CD8-positive, alpha-beta T cell (primary cell): ENCODE measurements at places on chromosomes 7 and 10.

DNA sequence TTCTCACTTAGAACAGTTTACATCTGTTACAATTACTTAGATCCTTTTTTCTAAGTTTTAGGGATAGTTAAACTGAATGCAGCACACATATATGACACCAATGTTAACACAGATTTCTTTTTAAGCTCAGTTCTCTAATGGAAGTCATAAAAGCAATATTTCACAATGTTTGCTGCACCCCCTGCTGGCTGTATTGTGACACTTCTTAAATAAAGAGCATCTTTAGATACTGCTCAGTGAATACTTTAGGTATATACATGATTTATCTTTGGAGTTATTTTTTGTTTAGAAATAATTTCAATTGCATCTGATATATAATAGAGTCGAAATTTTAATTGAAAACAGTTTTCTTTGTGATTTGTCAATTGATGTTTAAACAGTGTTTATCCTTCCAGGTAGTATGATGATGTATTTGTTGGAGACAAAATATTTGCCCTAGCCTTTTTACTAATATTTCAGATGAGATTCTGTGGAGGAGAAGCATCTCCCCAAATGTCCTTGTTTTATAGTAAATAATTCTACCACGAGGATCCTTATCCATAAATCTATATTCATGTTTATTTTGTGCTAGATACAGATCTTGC is 174.4 kb downstream of the ST7 start:
- DNase-seq, result no peak

DNA sequence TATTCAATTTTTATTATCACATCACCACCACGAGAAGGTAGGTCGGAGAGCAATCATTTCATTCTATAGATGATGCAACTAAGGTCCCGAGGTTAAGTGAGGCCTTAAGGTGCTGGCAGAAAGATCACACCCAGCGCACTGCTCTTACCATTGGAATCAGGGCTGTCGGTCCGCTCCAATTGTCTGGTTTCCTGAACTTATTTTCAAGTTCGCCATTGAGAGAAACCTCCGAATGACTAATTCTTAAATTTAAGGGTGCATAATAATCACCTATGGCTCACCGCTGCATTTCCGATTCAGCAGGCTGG is 625 bp upstream of the GSTO2 start:
- DNase-seq, result no peak

DNA sequence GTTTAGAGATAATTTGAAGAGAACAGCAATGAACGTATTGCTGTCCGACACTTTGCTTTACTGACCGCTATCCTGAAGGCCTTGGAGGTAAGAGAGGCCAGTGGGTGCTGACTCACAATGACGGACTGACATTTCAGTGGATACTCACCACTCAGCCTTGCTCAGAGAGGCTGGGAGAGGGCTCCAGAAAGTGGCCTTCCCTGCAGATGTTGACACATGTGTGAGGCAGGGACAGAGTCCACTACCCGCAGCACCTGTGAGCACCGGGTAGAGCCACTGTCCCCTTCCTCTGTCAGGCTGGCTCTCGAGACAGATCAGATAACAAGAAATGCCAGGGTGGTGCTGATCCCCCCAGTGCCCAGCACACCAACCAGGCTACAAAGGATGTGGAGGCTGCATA is 75.0 kb downstream of the GPR26 start:
- DNase-seq, result no peak

DNA sequence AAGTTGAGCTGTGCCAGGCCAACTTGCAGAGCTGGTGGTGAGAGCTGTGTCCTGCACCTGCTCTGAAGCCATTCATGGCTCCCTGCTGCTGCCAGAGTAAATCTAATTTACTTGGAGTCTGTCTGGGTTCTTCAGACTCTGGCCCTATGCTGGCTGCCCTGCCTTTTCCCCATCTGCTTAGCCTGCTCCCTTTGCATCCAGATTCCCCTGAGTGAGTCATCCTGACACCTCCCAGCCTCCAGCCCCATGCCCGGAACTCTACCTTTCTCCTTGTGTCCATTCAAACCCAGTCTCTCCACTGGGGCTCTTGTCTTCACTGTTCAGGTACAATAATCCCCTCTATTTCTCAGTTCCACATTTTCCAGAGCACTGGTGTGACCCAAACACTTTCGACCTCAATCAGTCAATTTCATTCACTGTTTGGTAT is 434.4 kb upstream of the ZMIZ1 start:
- DNase-seq, result no peak

DNA sequence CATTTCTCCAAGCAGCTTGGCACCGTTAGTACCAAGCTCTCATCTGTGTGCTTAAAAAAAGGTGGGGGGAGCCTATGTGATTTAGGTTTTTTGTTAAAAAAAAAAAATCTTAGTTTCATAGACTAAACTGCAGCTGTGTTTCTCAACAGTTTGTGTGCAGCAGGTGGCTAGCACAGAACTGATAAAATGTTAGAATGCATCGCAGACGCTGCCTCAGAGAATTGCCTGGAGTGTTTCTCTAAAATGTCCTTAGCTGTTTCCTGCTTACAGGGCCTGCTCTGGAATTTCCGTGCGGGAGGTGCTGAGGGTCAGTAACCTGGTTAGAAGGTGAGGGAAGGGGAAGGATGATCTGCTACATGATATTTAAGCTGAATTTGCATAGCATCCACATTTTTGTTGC is 268.9 kb downstream of the PLXDC2 start:
- DNase-seq, result no peak

DNA sequence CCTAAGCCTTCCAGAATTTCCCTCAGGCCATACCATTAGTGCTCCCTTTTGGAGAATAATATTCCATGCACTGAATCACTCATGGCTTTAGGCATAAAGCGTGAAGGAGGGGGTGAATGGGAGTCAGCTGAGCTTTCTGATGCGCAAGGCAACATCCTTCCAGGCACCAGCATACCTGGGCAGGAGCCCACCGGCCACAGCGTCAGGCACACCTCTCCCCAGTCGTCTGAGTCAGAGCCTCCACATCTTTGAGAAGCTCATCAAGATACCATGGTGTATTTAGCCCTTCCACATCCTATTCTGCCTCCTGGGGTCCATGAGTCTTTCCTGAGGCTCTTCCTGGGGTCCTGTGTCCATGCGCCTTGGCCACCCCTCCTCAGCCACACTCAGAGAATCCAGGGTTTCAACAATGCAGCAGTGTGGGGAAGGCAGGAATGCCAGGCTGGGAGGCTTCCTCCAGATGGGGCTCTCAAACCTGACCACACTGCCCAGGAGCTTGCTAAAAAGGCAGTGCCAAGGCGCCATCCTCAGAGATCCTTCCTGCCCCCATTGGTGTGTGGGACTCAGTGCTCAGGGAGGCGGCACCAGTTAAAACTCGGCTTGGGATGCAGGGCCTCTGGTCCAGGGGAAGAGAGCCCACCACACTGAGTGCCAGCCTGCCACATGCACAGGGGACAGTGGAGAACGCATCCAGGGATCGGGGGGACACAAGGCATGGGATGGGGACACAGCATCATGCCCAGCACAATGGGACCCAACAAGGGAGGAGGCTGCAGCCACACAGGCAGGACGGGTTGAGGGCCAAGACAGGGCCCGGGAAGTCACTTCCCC is 31.6 kb downstream of the RASGEF1A start:
- no peak for DNase-seq

DNA sequence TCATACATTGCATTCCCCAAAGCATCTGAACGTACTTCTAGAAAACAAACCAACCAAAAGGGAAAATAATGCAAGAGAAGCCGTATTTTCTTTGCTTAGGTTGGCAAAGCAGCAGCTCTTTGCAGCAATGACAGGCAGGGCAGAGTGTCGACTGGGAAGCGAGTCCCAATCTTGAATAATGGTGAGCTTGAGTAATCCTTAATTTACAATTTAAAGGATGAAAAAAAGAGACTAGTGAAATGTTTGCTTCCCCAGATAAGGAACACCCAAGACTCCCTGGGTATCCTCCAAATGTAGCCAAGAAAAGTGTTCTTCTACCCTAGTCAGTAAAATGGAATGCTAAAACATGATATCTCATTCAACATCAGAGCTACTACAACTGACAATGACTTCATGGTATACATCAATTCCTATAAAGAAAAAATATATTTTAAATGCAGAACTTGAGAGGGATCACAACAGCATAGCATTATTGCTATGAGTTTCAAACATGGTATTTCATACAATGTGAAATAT is 32.0 kb downstream of the GPAM start:
- DNase-seq, result no peak

GRCh38 chr10:58334817-58335305 is at the start of gene UBE2D1:
UBE2D1 (plus strand) TSS chr10:58335006; CDS start chr10:58335202, 196 bp downstream.
- DNase-seq, result peak; percentile 84

DNA sequence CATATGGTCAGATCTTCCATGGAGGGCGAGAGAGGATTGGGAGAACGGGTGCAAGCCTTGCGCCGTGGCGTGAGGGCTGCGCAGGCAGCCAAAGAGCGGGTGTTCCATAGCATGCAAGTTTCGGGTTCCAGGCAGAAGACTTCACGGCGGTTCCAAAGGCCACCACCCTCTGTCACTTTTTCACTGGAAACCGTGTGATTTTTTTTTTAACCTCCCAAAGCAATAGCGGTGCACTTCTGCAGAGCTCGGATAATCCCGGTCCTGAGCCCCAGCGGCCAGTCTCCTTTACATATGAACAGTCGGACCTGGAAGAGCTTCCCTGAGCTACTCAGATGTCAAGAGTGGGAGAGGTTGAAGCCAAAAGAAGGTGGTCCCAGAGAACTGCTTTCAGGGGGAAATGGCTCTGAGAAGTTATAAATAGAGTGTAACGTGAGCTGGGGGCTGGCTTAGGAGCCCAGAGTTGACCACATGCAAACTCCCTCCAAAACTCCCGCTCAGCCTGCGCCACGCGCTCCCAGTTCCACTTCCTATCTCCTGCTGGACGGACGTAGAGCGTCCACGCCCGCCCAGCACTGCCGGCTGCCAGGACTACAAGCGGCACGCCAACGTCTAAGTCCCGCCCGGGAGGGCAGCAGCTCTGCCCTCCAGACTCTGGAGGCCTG is at the start of gene MEOX2:
TSS of gene MEOX2 (minus strand) at position 389 of the 662 bp plus-strand sequence. CDS start at position 108, 281 bp downstream.
- no peak for DNase-seq

GRCh38 chr10:125097409-125098070 is 62.8 kb downstream of the CTBP2 start:
- no peak for DNase-seq

GRCh38 chr10:69061305-69062161 is 26.4 kb upstream of the SRGN start:
- peak; percentile 44 for DNase-seq

- no peak for DNase-seq
Measured at GRCh38 chr10:82234173-82234572, 359.2 kb downstream of the NRG3 start.

GRCh38 chr10:121956111-121957061 is 18.6 kb downstream of the NSMCE4A start:
- no peak for DNase-seq

- DNase-seq, result no peak
Measured at GRCh38 chr10:75682649-75683557, 251.5 kb downstream of the LRMDA start.

DNA sequence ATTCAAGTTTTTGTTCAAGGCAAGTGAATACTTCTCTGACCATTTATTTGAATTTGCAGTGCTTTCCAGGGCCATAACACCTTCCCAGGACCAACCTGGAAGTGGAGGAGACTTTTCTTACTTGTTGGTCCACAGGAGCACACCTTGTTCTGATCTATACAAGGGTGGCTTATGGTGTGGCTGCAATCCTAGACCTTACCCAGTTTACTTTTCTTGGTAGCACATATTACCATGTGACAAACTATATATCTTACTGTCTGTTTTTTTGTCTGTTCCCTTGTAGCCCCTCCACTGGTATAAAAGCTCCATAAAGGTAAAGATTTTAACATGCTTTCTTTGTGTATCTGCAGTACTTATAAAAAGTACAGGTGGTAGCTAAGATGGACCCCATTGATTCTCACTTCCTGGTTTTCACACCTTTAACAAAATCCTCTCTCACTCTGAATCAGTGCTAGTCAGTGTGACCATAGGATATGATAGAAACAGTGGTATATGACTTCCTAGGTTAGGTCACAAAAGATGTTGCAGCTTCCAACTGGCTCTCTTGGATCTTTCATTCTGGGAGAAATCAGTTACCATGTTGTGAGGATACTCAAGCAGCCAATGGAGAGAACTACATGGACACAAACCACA is 5.6 kb upstream of the ASB4 start:
- DNase-seq, result no peak

DNA sequence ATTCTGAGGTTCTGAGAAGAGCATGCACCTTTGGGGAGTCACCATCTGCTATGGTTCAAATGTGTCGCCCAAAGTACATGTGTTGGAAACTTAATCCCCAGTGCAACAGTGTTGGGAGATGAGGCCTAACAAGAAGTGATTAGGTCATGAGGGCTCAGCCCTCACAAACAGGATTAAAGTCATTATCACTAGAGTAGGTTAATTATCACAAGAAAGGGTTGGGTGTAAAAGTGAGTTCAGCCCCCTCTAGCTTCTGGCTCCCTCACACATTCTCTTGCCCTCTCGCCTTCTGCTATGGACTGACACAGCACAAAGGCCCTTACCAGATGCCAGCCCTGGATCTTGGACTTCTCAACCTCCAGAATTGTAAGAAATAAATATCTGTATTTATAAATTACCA is 100.3 kb upstream of the C10orf90 start:
- no peak for DNase-seq

DNA sequence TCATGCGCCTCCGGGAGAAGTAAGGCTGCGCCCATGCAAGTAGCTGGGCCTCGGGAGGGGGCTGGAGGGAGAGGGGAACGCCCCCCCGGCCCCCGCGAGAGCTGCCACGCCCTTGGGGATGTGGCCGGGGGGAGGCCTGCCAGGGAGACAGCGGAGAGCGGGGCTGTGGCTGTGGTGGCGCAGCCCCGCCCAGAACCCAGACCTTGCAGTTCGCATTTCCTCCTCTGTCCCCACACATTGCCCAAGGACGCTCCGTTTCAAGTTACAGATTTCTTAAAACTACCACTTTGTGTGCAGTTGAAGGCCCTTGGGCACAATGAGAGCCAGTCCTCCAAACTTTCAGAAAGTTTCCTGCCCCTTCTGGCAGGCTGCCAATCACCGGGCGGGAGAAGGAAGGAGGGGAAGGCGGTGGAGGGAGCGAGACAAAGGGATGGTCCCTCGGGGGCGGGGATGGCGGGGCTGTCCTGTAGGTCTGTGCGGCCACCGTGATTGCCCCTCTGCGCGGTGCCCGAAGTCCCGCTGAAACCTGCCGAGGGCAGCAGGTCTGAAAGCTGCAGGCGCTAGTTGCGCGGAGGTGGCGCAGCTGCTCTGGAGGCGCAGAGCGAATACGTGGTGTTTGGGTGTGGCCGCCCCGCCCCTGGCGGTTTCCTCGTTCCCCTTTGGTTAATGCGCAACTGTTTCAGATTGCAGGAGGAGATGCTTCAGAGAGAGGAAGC is 2.1 kb downstream of the VIM start:
- peak; percentile 95 for DNase-seq

GRCh38 chr7:39088730-39089593 is 111.3 kb downstream of the POU6F2 start:
- no peak for DNase-seq

- no peak for DNase-seq
Measured at GRCh38 chr7:81301815-81302214, 383.0 kb upstream of the SEMA3C start.

DNA sequence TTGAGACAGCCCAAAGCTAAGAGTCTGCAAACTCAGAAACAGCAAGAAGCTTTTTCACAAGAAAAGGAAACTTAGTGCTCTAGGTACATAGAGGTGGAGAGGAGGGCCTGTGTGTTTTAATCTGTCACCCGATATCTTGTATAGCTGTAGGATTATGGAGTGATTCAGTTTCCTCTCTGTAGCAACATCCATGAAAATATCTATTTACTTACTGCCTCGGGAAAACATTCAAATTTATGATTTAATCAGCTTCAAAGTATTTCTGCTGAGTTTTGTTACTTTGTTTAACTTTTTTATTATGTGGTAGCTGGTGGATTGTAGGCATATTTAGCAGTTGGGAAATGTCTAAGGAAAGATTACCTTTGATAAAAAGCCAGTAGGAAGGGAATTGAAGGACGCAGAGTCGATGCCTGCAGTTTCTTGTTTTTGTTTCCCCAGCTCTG is 292.0 kb downstream of the CCDC3 start:
- no peak for DNase-seq
